Immature natural killer cell (primary cell): ENCODE measurements at places on chromosomes 12 and 14.

GRCh38 chr14:105100910-105101309 is 35.7 kb upstream of the GPR132 start:
- no peak for DNase-seq

GRCh38 chr12:42396473-42397259 is 70.7 kb downstream of the PPHLN1 start:
- no peak for DNase-seq

- DNase-seq: no peak
These were observed 242.9 kb downstream of the CHST11 start for GRCh38 chr12:104699489-104700190.

GRCh38 chr12:52637299-52637698 is 14.7 kb downstream of the KRT2 start:
- DNase-seq: no peak

GRCh38 chr12:125773033-125773640 is 707.9 kb downstream of the AACS start:
- DNase-seq: no peak

GRCh38 chr14:23207146-23207540 is 23.7 kb upstream of the SLC7A8 start:
- no peak for DNase-seq

- no peak for DNase-seq
These were observed 42.2 kb downstream of the CDKL1 start for GRCh38 chr14:50354527-50354926.

- DNase-seq: no peak
These were observed 419.4 kb downstream of the SNAPC1 start for GRCh38 chr14:62181591-62181990.

- DNase-seq: peak; percentile 50
These were observed 525.2 kb upstream of the CCDC196 start for GRCh38 chr14:65961004-65961403.

GRCh38 chr12:22860926-22861325 is 236.0 kb downstream of the ETNK1 start:
- DNase-seq: no peak

DNA sequence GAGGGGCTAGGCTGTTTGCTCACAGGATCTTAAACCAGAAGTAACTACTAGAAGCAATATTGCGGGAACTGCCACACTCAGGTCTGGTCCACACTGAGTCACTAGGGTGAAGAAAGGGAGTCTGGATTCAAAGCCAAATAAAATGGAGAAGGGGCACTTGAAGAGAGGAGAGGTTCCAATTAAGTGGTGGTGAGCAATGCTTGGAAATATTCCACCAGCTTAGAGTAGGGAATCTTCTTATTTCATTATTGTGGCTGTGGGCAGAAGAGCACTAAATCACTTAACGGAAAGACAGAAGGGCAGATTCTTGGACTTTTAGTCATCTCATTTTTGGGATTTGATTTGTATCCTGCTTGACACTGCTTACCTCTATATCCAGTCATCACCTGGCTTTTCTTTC is 48.6 kb upstream of the PPP1R12A start:
- no peak for DNase-seq

DNA sequence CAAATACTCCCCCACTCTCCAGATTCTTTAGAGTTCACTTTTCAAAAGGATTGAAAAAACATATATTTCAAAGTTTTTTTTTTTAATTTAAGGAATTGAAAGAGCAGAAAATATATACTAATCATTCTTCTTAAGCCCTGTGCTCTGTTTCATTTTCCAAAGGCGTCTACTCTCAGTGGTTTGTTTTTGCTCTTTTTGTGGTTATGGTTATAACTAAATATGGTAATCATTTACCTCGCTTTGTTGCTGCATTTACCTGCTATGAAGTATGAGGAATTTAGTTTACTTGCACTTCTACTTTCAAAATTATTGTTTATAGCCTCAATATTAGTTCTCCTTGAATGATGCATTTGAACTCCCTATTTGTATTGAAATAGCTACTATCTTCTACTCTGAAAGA is 55.9 kb upstream of the LRRK2 start:
- DNase-seq: no peak

- DNase-seq: no peak
These were observed 101.5 kb downstream of the TAOK3 start for GRCh38 chr12:118271183-118271582.

GRCh38 chr12:19826980-19827550 is 387.8 kb downstream of the AEBP2 start:
- DNase-seq: no peak

DNA sequence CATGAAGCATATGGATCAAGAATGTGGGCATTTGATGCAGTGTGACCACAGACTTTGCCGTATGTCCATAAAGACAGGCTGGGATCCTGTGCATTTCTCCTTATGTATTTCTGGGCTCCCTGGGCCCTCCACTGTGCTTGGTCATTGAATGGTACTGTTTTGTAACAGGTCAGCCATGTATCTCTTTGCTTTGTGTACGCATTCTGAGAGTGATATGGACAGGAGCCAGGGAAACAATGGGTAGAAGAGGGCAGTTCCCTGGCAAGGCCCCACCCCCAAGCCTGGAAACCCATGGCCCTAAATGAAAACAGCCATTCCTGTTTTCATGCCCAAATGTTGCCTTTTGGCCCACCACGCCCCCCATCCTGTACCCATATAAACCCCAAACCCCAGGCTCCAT is 15.2 kb upstream of the FBXO34 start:
- no peak for DNase-seq

DNA sequence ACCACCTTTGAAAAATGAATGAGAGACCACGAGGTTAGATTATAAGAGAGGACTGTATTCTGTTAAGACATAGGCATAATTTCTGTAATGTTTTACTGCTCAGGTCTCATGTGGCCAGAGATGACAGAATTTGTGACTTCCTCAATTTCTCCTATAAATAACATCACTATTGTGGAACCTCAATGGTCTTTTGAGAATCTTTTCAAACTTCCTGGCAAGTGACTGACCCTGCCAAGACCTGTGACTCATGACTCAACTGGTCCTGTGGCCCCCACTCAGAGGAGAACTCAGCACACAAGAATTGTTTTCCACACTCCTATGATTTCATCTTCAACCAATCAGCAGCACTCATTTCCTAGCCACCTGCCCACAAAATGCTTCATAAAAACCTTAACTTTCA is 508.2 kb upstream of the ATP2B1 start:
- DNase-seq: no peak

DNA sequence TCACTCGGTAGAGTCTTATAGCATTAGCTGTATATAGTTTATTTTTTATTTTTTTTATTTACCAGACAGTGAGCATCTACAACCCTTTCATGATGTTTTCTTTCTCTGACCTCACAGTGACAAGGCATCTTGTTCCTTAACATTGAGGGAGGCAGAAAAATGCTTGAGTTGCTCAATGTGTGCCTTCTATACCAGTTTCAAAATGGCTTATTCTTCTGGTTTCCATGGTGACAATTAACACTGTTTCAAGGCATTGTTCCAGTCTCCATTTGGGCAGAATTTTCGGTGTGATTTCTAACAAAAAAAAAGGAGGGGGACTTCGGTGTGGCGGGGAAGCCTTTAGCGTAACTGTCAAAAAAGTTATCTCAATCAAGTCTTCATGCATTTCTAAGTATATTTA is 209.7 kb upstream of the NPAS3 start:
- DNase-seq: no peak

DNA sequence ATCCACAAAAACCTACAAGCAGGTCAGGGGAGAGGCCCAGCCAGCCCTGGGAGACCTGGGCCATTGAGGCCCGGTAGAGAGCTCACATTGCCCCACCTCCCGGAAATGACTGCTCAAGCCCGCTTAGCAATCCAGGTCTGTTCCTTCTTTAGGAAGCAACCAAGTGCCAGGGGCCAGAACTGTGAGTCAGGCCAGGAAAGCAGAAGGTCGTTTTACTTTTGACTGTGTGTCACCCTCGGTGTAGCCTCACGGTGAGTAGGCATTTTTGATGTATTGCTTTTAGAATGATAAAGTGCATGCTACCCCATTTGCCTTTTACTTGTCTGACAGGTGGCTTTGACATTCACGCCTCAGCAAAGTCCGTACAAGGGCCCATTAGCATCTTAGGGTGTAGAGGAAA is 25.4 kb upstream of the PWP1 start:
- DNase-seq: no peak

GRCh38 chr12:99418379-99418778 is 229.2 kb upstream of the GARIN6 start:
- no peak for DNase-seq
